EH (cell line): ENCODE measurements at places on chromosomes 13 and 19.

- DNase-seq, result no peak
Observed at GRCh38 chr13:32248801-32249200, 66.4 kb downstream of the ZAR1L start.

- DNase-seq, result no peak
Observed at GRCh38 chr13:75333103-75333502, 148.9 kb downstream of the TBC1D4 start.

GRCh38 chr19:48678201-48678600 lies 5.4 kb upstream of the NTN5 start:
- no peak for DNase-seq

- DNase-seq, result no peak
Observed at GRCh38 chr13:79044415-79044814, 361.6 kb downstream of the RBM26 start.

GRCh38 chr19:51462681-51463080 lies 4.4 kb upstream of the SIGLEC8 start:
- no peak for DNase-seq

DNA sequence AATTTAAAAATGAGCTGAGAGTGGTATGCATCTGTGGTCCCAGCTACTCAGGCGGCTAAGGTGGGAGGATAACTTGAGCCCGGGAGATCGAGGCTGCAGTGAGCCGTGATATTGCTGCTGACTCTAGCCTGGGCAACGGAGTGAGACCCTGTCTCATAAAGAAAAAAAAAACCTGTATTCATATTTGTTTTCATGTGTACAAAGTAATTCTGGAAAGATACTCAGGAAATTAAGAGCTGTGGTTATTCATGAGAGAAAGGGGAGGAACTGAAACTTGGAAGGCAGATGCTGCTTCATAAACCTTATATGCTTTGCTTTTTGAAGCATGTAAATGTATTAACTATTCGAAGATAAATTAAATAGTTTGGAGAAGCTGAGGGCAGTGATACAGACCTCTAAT lies 8.8 kb upstream of the RLN3 start:
- no peak for DNase-seq

- peak; percentile 59 for DNase-seq
Observed at GRCh38 chr13:36788276-36788675, 30.7 kb upstream of the RFXAP start.

DNA sequence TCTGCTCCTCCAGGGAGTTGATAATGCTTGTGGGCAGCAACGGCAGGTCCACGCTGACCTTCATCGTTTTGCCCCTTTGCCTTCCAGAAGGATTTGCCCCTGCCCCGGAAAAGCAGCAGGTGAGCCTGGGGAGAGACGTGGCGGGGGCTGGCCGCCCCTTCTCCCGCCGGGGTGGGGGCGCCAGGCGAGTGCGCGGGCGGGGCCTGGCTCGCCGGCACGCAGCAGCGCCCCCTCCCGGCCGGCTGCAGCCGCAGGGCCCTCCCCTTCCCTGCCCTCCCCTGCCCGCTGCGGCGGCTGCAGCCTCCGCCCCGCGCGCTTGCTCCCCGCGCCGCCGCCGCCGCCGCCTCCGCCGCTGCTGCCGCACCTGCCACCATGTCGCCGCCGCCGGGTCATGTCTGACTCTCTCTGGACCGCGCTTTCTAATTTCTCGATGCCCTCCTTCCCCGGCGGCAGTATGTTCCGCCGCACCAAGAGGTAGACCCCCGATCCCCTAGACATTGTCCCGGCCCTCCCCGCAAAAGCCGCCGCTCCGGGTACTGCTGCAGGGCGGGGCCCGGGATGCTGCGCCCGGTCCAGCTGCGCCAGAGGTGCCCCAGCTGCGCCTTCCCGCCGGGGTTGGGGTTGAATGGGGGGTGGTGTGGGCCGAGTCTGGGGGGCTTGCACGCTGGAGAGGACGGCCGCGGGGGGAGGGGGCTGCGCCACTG lies at the start of gene MAST1:
Gene MAST1, plus strand, starts transcription at position 334 of the 704 bp plus-strand sequence. Its CDS starts 58 bp downstream, at position 392.
- peak; percentile 26 for DNase-seq

GRCh38 chr13:32587811-32588170 lies 1.5 kb downstream of the PDS5B start:
- no peak for DNase-seq

- DNase-seq, result no peak
Observed at GRCh38 chr19:1274081-1274851, 1.1 kb upstream of the FAM174C start.

DNA sequence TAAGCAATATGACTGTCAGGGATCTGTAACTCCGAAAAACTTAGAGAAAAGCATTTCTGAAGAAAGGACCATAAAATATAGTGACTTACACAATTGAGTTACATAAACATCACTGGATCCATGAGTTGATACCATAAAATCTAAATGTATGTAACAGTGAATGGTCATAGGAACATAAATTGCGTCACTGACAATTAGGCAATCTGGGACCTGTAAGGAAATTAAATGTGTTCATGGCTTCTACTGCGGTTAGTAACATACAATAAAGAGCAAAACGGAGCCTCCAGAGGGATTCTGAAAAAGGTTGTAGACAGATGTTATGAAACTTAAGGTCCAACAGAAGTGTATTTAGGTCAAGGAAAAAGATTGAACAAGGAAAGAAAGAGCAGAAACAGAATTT lies 27.1 kb downstream of the POU4F1 start:
- no peak for DNase-seq

DNA sequence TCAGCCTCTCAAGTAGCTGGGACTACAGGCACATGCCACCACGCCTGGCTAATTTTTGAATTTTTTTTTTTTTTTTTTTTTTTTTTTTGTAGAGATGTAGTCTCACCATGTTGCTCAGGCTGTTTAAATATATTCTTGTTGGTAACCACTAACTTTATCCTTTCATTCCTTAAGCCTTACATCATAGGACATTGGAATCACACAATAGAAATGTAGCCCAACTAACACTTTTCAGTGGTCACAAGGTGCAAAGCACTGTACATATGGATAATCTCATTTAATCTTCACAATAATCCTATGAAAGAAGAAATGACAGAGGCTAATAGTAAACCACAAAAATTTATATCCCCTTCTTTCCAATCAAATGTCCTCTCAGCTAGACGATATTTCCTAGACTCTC lies 417.8 kb upstream of the DACH1 start:
- peak; percentile 15 for DNase-seq

DNA sequence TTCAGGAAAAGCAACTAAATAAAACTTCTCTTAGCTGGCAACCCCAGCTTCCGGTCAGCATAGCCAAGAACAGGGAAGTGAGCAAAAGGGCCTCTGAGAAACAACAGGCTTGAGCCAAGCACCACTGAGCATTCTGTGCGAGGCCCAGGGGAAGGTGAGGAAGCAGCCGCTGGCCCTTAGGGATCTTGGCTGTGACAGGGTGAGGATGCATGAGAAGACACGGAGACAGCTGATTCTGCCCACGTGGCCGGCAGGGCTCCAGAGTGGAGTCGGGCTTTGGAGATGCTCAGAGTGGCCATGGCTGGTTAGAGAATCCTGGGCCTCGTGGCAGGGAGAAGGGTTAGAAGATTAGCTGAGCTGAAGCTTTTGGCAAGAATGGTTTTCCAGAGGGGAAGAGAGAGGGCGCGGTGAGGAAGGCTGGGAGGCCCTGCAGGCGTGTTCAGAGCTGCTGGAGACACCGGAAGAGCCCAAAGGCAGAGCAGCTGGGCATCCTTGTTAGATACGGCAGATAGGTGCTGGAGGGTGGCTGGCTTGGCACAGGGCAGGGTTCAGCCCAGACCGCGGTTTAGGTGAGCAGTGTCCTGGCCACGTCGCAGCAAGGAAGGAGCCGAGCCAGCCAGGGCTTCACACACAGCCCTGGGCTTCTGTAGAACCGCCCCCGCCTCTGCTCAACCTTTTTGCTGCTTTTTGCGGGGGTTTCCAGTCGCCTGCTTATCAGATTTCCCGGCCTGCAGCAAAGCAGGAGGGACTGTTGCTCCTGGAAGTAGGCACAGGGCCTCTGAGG lies 17.3 kb downstream of the UPF1 start:
- DNase-seq, result peak; percentile 77

DNA sequence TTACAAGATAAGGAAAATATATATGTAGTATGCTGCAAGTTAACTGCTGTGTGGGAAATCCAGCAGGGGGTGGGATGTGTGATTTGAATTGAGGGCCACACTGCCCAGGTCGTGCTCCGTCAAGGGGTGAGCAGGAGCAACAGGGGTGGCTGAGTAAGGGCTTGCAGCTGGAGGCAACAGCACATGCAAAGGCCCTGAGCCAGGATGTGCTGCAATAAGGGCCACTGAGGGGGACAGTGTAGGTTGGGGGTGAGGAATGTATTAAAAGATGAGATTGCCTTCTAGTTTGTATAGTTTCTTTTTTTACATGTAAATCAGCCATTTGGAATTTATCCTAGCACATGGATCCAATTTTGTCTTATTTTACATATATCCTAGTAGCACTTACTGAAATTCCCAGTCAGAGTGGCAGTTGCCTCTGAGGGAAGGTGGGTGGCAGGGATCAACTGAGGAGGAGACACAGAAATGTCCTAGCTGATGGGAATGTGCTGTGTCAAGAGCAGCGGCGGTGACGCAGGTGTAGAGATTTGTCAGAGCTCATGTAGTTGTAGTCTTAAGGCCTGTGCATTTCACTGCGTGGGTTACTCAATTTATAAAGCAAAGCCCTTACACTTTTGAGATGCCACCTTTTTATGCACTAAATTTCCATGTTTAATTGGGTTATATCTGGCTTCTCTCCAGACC lies 5.4 kb upstream of the RBM42 start:
- no peak for DNase-seq

GRCh38 chr19:3665681-3666544 lies 34.4 kb downstream of the PIP5K1C start:
- DNase-seq, result peak; percentile 53

DNA sequence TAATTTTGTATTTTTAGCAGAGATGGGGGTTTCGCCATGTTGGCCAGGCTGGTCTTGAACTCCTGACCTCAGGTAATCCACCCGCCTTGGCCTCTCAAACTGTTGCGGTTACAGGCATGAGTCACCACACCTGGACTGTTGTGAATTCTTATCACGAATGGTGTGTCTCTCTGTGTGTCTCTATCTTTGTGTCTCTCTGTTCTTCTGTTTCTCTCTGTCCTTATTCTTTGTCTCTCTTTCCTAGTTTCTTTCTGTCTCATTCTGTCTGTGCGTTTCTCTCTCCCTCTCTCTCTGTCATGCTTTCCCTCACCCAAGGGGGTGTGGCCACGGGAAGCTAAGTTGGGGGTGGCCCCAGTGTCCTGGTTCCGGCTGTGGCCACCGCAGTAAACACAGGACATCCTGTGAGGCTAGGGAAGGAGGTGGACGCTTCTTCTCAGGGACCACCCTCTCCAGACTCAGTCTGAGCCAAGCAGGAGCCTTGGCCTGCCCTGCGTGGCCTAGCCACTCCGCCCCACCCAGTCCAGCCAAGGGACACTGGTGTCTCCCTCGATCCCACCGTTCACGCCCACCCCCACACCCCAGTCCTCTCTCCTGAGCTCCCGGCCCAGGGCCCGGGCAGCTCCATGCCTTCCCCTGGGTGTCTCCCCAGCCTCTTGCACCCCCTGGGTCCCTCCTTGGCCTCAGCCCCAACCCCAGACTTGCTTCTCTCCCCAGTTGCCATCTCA lies 3.9 kb upstream of the PRX start:
- peak; percentile 63 for DNase-seq

GRCh38 chr13:96963786-96964475 lies 30.3 kb downstream of the OXGR1 start:
- no peak for DNase-seq

DNA sequence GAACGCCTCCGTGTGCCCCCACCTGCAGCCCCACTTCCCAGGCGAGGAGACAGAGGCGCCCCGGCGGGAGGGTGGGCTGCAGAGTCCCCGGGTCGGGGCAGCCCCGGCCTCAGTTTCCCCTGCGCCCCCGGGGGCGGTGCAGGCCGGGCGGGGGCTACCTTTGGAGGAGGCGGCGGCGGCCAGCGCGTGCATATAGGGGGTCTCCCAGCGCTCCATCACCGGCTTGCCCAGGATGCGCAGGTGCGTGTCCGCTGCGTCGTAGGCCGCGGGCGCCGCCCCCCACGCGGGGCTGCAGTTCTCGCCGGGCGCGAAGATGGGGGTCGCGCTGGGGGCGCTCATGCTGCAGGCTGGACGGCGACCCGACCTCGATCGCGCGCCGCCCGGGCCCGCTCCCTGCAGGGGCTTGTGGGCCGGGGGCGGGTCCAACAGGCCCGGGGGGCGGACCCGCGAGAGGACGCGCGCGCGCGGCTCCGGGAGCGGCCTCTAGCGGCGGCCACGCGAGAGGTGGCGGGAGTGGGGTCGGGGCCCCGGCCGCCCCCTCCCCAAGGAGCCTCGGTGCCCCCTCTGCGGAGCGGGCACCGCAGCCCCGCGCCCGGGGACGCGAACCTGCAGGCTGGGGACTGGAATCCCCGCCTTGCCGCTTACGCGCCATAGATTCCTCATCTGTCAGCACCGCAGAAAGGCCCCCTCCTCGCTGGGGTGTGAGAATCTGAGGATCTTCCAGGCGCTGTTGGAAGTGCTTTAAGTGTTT lies at the start of gene GAMT:
Gene GAMT, minus strand, starts transcription at position 405 of the 751 bp plus-strand sequence. Its CDS starts 66 bp downstream, at position 339.
- peak; percentile 49 for DNase-seq

GRCh38 chr13:85970727-85971126 lies 171.5 kb upstream of the SLITRK6 start:
- no peak for DNase-seq

GRCh38 chr13:32423592-32423991 lies 4.3 kb downstream of the N4BP2L1 start:
- no peak for DNase-seq

- no peak for DNase-seq
Observed at GRCh38 chr13:50668049-50668448, 175.4 kb downstream of the DLEU7 start.

DNA sequence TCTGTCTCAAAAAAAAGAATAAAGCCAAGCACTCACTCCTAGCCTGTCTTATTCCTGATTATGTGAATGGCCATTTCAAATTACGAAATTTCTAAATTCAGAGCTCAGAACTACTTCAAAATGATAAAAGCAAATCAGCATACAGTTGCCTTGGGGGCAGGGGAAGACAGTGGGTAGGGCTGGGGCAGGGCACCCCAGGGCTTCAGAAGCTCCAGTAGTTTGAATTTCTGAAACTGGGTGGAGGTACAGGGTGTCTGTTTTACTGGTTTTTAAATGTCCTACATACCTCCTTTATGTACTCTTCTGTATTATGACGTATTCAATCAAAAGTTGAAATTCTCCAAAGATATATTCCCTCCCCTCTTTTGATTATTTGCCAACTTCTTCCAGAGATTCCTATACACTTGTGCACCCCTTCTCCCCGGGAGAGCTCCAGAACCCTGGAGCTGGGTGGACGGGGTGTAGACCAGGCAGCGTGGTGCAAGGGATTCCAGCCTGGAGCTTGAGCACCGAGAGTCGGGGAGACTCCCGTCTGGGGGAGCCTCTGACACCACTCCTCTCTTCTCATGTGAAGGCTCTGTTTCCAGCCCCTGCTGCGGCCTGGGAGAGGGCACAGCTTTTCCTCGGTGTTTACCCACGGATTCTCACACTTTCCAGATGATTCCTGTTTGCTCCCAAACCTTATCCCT lies 84.7 kb upstream of the GPR183 start:
- no peak for DNase-seq

GRCh38 chr19:14150770-14151661 lies 14.6 kb upstream of the ASF1B start:
- DNase-seq, result no peak
